ENCODE measurements at places on chromosomes 1 and 21.

DNA sequence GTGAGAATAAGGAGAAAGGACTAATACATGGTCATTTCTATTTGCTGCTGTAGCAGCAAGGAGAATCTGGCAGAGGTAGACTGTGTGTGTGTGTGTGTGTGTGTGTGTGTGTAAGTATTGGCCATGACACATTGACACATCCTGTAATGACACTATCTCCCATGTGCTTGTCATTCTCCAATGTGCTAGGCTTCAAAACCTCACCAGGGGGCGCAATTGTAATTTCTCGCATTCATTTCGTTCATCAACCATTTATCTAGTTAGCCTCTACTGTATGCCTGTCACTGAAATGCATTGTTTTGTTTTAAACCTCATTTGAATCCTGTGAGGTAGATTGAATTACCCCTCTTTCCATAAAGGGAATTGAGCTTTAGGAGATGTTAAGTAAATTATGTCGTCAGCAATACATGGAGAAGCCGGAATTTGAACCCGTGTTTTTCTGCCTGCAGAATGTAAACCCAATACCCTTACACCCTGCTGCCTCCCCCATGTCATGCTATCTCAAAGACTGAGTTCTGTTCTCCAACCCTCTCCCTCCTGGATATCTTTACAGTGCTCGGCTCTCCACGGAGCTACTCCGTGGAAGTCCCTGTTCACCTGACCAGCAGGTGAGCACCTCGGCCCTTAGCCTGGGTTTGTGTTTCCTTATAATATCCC, 100.8 kb downstream of the UCK2 start:
- ATAC-seq = peak; percentile 62

DNA sequence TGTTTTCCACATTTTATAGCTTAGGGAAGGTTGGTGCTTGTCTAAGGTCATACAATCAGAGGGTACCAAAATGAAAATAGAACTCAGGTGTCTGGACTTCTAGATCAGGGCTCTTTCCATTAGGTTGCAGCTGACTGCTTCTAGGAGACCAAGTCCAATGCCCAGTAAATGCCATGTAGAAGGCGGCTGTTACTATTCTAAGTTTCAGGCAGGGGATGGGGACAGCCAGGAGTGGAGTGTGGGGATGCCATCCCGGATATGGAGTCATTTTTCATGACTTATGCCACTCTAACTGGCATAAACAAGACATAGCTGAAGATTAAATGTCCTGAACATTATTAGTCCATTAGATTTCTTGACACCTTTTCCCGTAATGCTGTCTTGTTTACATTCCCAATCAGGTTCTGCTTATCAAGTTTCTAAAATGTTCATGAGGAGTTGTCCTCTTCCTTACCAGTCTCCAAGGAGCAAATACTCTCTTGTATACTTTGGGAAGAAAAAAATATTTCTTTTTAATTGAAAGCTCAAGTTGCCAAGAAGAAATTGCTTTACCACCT, 31.5 kb downstream of the XCL1 start:
- ATAC-seq = no peak

GRCh38 chr1:156549390-156549789, 23.0 kb downstream of the IQGAP3 start:
- no peak for ATAC-seq

DNA sequence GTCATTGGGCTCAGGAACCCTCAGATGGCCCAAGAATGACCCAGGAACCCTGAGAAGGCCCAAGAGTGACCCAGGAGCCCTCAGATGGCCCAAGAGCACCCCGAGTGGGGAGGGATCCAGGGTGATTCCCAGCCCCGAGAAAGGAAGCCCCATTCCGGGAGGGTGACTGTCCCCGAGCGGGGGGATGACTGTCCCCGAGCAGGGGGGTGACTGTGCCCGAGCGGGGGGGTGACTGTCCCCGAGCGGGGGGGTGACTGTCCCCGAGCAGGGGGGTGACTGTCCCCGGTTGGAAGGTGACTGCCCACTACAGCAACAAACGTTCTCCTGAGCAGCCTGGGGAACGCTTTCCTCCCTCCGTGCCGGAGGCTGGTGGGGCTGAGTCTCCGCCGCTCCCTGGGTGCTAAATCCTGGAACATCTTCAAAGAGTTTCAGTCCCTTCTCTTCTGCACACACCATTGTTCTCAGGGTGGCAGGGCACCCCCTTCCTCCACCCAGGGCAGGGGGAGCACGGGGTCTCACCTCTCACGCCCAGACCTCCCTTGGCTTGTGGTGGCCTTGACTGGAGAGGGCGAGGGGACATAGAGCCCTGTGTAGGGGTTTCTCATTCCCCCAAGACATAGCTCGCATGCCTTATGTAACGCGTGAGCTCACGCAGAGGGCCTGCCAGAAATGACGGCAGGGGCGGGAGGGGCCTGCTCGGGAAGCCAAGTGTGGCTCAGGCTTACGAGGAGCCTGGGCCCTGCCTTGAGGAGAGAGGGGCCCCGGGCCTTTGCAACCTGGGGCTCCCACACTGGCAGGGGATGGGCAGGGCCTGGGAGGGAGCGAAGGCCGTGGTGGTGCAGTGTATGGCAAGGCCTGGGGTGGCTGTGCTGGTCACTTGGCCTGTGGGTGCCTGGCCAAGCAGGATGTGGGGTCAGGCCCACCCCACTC, 14.3 kb upstream of the SKI start:
- ATAC-seq = no peak

DNA sequence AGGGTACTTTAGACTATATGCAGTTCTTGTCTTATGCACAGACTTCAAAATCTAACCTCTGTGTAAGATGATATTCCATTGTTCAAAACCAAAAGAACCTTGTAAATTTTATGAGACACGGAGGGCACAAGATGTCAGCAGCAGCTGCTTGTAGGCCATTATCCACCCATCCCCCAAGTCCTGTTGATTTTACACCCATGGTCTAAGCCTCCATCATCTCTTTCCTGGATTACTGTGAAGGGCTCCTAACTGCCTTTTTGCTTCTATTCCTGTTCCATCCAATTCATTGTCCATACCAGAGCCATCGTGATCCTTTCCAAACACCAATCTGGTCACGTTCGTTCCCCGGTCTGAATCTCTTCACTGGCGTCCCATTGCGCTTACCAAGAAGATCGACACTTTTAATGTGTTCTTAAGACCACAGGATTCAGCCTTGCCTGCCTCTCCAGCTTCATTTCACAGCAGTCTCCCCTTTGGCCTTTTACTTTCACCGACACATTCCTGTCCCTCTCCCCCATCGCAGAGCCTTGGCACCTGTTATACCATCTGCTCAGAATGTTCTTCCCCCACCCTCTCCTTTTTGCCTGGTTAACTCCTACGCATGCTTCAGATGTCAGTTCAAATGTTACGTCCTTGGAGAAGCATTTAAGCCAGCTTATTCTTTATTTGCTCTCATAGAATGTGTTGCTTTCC, 107.3 kb upstream of the POU3F1 start:
- ATAC-seq = no peak

DNA sequence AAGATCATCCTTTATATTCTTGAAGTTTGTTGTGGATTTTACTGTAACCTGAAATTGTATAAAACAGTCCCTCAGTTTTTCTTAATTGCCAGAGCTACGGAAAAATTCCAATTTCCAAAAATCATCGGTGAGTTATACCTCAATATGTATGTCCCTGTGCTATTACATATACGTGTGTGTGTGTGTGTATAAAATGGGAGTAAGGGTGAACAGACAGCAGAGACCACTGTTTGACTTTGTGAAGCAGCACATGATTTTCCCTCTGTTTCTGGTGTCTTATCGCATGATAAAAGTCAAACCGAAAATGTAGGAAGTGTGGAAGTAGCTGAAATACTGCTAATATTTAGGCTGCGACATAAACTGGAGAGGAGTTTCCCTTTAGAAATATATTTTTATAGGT, 1.2 kb downstream of the OR2T1 start:
- ATAC-seq = no peak

- no peak for ATAC-seq
These were observed 681.7 kb upstream of the ADAMTS5 start for GRCh38 chr21:27648560-27648959.

GRCh38 chr1:91727763-91728162, 158.2 kb downstream of the TGFBR3 start:
- no peak for ATAC-seq

GRCh38 chr1:58699011-58699762, 675 bp downstream of the MYSM1 start:
- ATAC-seq = no peak

- ATAC-seq = no peak
These were observed 40.2 kb downstream of the TBX19 start for GRCh38 chr1:168320800-168321450.

DNA sequence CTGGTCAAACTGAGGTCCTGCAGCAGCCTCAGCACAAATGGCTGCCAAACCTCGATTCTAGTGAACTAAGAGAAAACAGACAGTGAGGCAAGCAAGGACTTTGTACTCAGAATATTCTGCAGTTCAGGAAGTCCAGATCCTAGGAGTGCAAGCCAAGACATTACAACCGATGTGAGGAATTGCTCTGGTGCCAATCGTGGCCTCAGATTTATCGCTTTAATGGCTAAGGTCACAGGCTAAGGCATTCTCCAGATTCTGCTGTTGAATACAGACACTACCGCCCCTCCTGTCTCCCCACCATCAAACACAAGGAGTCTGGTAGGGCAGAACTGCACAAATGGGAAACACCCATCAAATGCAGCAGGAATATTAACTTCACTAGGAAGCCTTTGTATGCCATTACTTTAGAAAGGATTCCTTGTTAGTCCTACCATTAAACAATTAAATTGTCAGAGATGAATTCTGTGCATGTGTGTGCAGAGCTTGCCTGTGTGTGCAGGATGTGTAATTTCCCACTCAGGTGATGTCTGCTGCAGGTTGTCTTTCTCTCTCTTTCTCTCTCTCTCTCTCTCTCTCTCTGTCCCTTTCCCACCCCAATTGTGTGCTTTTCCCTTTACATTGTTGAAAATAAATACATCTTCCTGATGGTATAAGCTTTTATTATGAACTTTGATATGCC, 9.2 kb upstream of the SERTAD4 start:
- no peak for ATAC-seq

DNA sequence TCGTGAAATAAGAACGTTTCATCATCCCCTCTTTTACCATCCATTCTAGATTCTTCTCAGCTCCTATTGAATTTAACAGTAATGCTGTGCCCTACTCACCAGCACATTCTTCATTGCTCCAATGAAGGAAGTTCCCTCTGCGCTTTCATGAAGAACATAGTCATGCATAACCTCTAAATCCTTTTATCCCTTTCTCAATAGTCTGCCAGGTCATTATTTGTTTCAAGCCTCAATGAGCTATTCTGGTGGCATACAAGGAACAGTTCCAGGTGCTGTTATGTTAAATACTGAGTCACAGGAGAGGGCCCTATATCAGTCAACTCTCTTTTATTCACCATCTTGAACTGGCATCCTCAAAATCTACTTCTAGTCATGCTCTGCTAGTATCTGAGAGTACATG, 381.0 kb downstream of the GPATCH2 start:
- no peak for ATAC-seq

DNA sequence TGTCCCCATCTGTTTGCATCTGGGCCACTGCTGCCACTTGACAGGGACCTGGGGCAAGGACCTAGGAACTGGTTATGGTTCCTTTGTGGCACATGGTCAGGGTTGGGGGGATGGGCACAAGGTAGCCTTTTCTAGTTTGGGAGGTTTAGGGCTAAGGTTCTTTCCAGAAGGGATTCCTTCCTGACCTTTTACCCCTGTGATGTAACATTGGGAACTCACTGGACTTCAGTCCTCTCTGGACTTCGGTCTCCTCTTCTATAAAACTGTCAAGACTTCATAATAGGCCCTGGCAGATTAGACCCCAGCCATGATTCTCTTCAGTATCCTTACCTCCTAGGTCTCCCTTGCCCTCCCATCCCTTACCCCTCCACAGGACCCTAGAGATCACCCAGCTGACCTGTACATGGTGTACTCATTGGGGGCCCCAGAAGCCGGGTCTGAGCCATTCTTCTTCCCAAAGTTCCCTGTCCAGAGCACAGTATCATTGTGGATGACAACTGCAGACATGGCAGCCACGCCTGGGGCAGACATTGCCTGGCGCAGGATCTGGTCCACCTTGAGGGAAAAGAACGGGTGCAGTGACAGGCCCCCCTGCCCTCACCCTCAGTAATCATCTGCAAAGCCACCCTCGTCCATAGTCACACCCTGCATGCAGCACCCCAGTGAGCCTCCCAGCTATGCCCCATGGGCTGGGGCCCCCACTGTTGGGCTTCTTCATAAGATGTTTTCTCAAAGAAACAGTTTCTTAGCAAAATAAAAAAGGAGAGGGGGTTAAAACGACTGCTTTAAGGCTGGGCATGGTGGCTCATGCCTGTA, 12.9 kb downstream of the LACTBL1 start:
- no peak for ATAC-seq

GRCh38 chr1:1169429-1170214, 4.1 kb upstream of the TTLL10 start:
- ATAC-seq = no peak

GRCh38 chr1:41431490-41432350, 52.8 kb downstream of the EDN2 start:
- no peak for ATAC-seq

GRCh38 chr1:29736582-29737188, 500.4 kb downstream of the PTPRU start:
- ATAC-seq = no peak

DNA sequence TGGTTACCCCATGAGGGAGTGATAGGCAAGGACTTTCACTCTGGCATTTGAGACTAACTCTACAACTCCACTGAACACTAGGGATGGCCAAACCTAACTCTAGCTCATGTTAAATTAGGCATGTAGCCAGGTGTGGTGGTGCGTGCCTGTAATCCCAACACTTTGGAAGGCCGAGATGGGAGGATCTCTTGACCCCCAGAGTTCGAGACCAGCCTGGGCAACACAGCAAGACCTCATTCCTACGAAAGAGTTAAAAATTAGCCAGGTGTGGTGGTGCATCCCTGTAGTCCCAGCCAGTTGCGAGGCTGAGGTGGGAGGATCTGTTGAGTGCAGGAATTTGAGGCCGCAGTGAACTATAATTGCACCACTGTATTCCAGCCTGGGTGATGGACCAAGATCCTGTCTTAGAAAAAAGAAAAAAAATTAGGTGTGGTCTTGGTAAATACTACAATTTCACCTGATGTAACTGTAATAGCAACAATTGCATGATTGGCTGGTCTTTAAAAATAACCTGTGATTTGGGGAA, 81.2 kb upstream of the ARHGAP29 start:
- no peak for ATAC-seq

DNA sequence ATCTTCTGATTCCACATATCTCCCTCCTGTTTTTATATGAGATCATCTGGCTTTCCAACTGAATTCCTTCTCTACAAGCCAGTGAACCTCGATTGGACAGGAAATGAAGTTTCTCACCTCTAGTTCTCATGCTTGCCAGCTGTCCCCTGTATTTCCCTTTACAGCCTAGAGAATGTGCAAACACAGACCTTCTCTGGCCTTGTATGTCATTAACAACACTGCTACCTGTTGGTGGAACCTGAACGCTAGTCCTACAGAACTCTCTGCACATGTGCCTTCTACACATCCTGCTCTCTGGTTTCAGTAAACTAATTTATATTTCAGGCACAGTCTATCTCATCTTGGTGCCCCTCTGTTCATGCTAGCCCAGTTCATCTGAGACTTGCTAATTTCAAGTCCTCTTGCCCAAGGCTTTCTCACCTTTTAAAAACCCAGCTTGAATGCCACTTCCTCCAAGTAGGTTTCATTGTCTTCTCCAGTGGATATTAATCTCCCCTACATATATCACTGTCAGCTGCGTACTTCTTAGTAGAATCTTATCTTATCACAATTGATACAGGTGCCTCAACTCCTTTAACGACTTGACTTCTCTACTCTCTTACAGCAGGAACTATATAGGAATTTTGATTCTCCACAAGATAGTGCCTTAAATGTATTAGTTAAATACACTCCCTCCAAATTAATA, 549.9 kb downstream of the PLPP3 start:
- ATAC-seq = no peak

All from stimulated activated memory B cell treated with anti-CD40 and anti-IgM and Interleukin-4, amounts not matched to agents 10 μg/mL and 1 μg/mL and 100 μg/mL, for 72 hours (primary cell).